ENCODE measurements at places on chromosomes 1 and 21.

- DNase-seq = no peak
Observed at GRCh38 chr21:44736291-44737004, 25.1 kb upstream of the TSPEAR start.

DNA sequence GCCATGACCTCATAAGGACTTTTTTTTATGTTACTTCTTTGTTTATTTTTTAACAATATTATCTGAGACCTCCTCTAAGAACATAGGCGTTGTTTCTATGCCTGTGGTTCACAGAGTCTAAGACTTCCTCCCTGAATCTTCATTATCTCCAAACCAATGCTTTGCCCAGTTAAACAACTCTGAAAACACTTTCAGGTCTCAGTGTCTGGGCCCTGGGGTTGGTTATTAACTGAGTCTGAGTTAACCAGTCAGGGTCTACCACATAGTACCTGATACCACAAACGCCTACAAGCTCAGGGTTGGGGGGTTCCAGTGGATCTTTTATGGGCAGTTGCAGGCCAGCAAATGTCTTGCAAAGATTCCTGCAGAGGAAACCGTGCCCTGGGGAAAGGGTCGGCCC, 138.2 kb downstream of the AJAP1 start:
- DNase-seq = no peak

- no peak for DNase-seq
Observed at GRCh38 chr1:106921186-106921585, 135.3 kb upstream of the PRMT6 start.

DNA sequence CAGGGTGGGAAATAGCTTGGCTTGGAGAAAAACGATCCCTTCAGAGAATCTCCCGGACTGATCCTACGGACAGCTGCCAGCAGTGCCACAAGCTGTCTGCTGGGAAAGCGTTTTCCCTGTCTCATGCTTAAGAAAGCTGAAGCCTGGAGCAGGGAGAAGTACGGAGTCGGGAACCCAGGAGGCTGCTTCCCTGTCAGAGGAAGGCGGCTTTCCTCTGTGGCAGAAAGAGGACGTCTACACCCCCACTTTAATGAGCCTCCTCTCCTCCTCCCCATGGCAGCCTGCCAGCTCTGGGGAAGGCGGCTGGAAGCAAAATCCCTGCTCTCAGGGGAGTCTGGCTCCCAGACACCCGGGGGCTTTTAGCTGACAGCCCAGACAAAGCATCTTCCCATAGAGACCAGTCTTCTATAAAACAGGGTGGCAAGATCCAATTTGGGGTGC, 7.3 kb downstream of the KIF21B start:
- DNase-seq = no peak

DNA sequence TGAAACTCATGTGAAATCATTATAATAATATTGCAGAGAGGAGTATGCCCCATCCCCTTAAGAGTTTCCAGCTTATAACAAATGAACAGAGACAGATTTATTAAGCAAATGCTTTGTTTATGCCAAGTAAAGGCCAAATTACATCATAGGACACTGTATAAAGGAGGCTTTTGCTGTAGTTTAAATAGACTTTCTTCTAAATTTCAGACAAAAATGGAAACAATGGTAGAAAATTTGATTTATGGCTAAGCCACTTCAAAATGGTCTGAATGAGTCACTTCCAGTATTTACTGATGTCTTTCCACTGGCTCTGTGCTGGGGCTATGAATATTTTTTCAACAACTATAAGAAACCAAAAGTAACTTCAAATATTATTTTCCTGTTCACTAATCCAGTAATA, 81.1 kb upstream of the ST6GALNAC5 start:
- DNase-seq = no peak

DNA sequence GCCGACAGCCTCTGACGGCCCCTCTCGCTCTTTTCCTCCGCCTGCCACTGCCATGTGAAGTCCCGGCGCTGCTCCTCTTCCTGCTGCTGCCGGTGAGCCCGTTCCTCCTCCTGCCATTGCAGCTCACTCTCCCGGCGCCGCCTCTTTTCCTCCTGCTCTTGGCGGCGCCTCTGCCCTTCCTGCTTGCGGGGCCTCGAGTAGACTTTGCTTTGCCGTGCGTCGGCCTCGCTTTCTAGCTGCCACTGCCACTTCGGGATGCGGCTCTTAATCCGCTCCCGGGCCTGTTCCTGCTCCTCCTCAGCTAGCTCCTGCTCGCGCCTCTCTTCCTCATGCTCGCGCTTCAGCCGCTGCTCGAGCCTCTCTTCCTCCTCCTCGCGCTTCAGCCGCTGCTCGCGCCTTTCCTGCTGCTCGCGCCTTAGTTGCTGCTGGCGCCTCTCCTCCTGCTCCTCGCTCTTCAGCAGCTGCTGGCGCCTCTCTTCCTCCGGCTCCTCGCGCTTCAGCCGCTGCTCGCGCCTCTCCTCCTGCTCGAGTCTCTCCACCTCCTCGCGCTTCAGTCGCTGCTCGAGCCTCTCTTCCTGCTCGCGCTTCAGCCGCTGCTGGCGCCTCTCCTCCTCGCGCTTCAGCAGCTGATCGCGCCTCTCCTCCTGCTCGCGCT, 4.3 kb downstream of the TCHH start:
- peak; percentile 40 for DNase-seq

- no peak for DNase-seq
Observed at GRCh38 chr1:153616144-153616916, at the start of gene S100A14. TSS of gene S100A14 (minus strand) at chr1:153616325. CDS start at chr1:153615858, 467 bp downstream.

- DNase-seq = no peak
Observed at GRCh38 chr1:217010253-217010652, 287.0 kb upstream of the ESRRG start.
